Stimulated activated CD8-positive, alpha-beta memory T cell treated with anti-CD3 and anti-CD28 coated beads, Interleukin-15, amount 100 ng/mL, for 4 hours (primary cell): ENCODE measurements at places on chromosomes 5 and 9.

DNA sequence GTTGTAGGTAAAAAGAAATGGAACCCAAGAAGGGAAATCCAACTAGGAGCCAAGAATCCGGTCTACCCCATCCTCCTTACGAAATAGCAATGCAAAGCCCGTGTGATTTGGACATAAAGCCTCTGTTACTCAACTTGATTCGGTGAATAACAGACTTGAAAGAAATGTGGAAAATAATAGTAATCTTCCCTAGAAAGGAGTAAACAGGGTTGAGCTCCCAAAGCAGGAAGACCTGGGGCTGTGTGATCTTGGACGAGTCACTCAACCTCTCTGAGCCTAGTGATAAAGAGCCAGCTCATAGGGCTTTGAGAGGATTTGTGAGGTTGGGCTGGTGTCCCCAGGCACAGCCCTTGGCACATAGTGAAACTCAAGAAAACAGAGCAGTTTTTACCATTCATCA, 42.7 kb upstream of the IL17B start:
- no peak for DNase-seq

DNA sequence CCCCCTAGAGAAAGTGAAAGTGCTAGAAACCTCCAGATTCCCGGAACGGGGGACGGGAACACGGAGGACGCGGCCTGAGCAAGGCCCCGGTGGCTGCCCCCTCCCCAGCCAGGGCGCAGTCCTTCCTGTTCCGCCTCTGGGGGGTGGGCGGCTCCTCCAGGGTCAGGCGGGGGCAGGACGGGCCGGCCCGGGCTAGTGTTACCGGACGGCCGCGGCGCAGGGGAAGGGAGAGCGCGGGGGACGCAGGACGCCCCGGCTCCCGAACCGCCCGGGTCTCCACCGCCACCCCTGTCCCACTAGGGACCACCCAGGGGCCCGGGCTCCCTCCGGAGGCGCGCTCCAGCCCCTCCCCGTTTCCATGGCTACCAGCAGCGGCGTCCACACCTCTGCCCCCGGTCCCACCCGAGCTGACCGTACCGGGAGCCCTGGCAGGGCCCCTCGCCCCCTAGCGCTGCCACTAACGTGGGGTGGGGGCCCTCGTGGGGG, 579 bp downstream of the SLC12A7 start:
- DNase-seq, result no peak

GRCh38 chr9:20662156-20662555, 21.9 kb upstream of the FOCAD start:
- no peak for DNase-seq

GRCh38 chr5:105751908-105752307, 1918.8 kb downstream of the EFNA5 start:
- DNase-seq, result no peak

DNA sequence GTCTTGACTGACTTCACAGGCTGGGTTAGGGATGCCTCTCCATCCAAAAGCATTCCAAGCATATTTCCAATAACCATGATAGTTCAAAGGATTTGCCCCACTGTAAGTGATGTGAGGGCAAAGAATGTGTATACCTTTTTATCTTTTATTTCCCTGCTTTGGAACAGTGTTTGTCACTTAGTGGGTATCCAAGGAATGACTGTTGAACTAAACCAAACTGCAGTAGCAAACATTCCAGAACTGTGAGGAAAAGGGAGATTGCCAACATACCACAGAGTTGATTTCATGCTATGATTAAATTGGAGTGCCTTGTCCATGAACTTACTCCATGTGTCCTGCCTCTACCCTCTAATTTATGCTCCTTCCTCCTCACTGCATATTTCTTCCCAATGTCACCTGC, 400.0 kb downstream of the KIAA0825 start:
- DNase-seq, result no peak

DNA sequence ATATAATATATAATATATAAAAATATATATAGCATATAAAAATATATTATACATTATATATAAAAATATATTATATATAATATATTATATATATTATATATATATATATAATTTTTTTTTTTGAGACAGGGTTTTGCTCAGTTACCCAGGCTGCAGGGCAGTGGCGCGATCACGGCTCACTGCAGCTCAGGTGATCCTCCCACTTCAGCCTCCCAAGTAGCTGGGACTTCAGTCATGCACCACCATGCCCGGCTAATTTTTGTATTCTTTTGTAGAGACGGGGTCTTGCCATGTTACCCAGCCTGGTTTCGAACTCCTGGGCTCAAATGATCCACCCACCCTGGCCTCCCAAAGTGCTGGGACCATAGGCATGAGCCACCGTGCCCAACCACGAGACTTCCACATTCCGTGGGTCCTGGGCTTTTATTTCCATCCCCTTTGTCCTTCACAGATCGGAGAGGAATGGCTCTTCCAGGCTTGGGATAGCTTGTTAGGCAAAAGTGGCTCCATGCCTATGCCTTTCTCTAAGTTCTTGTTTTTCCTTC, 62.0 kb upstream of the IER5L start:
- no peak for DNase-seq

DNA sequence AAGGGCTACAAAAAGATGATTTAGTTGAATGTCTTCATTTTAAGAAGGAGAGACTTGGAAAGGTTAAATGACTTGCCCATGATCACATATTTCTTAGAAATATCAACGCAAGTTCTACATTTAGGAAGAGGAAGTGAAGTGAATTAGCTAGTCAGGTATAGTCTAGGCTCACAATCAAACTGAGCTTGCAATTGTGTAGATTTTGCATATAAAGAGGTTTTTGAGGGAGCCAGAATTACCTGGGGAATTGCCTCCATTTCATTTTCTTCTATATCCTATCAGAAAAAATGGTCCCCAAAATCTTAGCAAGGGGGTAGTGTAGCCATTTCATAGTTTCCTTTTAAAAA, 71.3 kb downstream of the MFAP3 start:
- no peak for DNase-seq

- DNase-seq, result no peak
Measured at GRCh38 chr5:61407706-61408270, 75.7 kb downstream of the ZSWIM6 start.

- no peak for DNase-seq
Measured at GRCh38 chr9:72443855-72444254, 77.6 kb upstream of the TMC1 start.

- DNase-seq, result no peak
Measured at GRCh38 chr5:148414833-148415232, 31.1 kb downstream of the FBXO38 start.

DNA sequence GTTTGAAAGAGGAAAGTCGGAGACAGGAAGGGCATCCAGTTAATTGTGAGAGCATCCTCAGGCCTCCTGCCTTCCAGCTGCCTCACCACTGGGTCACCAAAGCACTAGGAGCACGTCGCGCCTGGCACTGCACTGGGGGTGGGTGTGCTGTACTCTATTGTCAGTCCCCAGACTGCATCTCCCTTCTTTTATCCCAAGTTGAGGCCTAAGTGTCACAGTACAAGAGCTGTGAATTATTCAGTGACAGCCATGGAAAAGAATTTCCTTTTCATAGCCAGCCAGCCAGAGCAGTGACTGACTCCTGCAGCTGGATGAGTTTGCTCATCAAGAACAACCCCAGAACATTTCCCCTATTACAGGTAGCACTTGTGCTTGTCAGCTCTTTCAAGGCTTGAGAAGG, 16.3 kb downstream of the CLTA start:
- no peak for DNase-seq

GRCh38 chr9:76877961-76878360, 28.0 kb downstream of the PRUNE2 start:
- no peak for DNase-seq

GRCh38 chr5:179794171-179794570, 385 bp downstream of the LTC4S start:
- no peak for DNase-seq

DNA sequence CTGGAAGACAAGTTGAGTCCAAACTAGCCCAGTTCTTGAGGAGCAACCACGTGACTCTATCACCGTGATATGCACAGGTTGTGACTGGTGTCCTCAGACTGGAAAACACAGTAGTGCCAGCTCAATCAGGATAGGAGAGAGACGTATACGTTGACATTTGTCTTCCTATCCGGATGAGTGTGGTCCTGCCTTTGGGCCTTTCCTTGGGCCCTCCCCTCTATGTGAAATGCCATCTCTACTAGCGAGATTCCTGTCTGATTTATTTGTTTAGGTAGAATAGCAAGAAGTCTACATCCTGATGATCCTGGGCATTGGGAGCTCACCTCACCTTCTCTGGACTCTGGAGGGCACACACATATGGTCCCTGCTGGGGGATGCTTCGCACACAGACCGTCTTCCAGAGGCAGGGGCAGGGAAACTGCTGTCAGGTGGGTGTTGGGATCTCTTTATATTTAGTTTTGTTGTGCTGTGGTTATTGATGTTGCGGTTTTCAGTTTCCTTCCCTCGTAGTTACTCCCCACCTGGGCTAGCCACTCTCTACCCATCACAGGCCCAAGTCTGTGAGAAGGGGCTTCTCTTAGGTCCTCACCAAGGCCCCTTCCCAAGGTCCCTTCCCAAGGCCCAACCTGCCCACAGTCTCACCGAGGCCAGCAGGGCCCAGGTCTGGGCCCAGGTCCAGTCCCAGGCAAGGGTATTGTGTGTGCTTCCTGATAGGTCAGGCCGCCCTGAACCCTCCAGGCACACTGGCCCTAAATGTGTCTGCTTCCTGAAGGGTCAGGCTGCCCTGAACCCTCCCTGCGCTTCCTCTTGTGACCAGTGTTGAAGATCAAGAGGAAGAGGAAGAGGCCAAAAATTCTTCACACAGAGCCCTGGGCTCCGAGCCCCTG, 19.0 kb upstream of the SPINK4 start:
- no peak for DNase-seq

- no peak for DNase-seq
Measured at GRCh38 chr9:94664801-94665200, 25.5 kb upstream of the FBP1 start.

DNA sequence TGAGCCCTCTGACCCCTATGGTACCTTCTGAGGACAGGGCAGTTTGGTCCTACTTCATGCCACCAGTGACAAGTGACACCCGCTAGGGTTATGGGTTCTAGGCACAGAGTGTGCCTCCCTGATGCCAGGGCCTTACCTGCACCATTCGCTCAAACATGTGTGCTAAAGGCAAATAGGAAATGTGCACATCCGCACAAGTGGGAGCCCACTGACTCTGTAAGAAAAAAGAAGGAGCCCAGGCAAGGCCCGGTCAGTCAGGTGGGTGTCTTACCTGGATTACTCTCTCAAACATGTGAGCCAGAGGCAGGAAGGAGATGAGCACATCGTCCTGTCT, 29.1 kb upstream of the MEIKIN start:
- DNase-seq, result no peak

GRCh38 chr9:136568288-136569081, 22.6 kb upstream of the NOTCH1 start:
- no peak for DNase-seq

DNA sequence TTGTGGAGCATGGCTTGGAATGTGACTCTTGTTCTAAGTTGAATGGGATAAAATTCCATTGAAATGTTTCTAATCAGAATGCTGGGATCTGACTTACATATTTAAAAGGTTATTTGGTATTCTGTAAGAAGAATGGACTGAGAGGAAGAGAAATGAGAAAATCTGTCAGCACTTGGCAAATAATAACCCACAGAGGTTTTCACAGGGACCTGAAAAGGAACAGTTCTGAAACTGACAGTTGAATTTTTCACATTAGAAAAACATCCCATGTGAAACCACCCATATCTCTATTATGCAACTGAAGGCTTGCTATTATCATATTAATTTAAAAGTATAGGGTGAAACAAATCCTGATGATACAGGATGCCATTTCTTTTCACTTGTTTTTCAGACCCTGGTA, 302.7 kb downstream of the EPB41L4A start:
- no peak for DNase-seq

- no peak for DNase-seq
Measured at GRCh38 chr5:128673970-128674369, 135.9 kb upstream of the FBN2 start.

- no peak for DNase-seq
Measured at GRCh38 chr9:9257999-9258498, 1354.8 kb downstream of the PTPRD start.

DNA sequence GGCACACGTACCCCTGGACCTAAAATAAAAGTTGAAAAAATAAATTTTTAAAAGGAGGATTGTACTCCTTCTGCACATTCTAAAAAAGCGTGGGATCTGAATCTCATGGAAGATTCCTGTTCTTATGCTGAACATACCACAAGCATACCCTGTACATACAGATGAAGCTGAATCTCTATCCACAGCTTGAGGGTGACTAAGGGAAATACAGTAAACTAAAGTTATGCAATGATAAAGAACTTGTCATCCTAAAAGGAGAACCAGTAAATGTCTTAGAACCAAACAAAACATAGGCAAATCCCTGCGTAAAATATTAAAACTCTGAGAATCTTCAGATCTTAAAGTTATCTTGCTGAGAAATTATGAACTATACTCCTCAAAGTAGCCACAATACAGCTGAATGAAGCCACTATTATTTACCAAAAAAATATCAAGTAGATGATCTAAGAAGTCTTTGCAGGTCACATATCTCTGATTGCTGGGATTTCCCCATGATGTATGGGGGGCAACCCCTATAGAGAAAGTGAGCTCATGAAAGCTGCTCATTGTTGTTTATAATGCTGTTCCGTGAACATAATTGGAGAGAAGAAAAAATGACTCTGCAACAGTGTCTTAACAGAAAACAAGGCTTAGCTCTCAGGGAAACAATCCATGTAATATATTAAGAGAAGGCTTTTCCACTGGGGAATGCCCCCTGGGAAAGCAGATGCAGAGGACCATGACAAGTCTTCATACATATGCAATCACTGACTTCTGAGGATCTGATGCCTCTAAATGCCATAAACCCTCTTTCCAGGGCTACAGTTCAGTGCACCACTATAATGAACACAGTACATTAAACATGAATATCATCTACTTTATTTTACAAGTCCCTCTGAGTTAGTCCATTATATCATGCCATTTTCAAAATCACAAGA, 210.1 kb downstream of the EPB41L4A start:
- no peak for DNase-seq

DNA sequence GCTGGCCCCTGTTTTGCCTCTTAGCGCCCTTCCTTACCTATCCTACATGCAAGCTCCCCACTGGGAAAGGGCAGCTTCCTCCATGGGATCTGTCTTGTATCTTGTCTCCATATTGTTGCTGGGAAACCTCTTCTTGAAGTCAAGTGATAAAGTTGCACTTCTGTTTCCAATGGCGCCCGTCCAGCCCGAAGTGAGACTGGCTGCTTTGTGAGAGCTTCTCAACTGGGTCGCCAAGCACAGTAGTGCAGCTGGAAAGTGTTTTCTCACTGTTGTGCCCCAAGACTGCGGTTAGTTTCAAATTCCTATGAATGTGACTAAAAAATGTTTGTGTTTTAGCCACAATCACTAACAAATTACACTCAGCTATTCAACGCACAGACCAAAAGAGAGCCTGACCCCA, 506.6 kb upstream of the MPDZ start:
- DNase-seq, result no peak

GRCh38 chr5:32173267-32174010, 680 bp downstream of the GOLPH3 start:
- DNase-seq, result no peak
